CD14-positive monocyte (primary cell): ENCODE measurements at places on chromosomes 1 and 21. TPM values are rescaled to one million over a fixed set of nuclear protein-coding genes. Genes with fewer than 3 reads are reported as not detected.

The GPR3 gene
- 0.26 TPM for polyA plus RNA-seq

The TSPAN1 gene
- polyA plus RNA-seq = not detected

The SYNC gene
- polyA plus RNA-seq = 0.03 TPM in 1 of 2 replicates, not detected in the other

The PEX14 gene
- polyA plus RNA-seq = 2.2 TPM

The KIF17 gene
- 0.09 and 0.16 TPM in 2 replicates for polyA plus RNA-seq

The ANGPTL3 gene
- not detected for polyA plus RNA-seq

The CLCA2 gene
- polyA plus RNA-seq = not detected

The DAB1 gene
- polyA plus RNA-seq = not detected in 2 replicates

The DYNLT4 gene
- polyA plus RNA-seq = 0.91 and 1.7 TPM in 2 replicates

The TAL1 gene
- polyA plus RNA-seq = 0.50 TPM

The GOLPH3L gene
- 1.5 TPM for polyA plus RNA-seq

The LCE3D gene
- polyA plus RNA-seq = not detected

The SDF4 gene
- polyA plus RNA-seq = 81.7 TPM

The MAP3K21 gene
- polyA plus RNA-seq = 0.59 TPM

The FMO1 gene
- polyA plus RNA-seq = not detected

The DYNLT5 gene
- 0.54 TPM for polyA plus RNA-seq

The WNT3A gene
- not detected for polyA plus RNA-seq

The OR10Z1 gene
- polyA plus RNA-seq = not detected in 2 replicates

The OR2L8 gene
- polyA plus RNA-seq = not detected

The JUN gene
- 29.3 TPM for polyA plus RNA-seq

The KMO gene
- 6.4 TPM for polyA plus RNA-seq

The SEC22B gene
- 18.9 TPM for polyA plus RNA-seq

The OR2T33 gene
- polyA plus RNA-seq = not detected

The AMY2B gene
- 1.9 TPM for polyA plus RNA-seq

The BARHL2 gene
- polyA plus RNA-seq = not detected

The FCGR3A gene
- 35.9 TPM for polyA plus RNA-seq
